Right lung (tissue), 10 donors: ENCODE measurements at places on chromosomes 11 and 22. TPM values are rescaled to one million over a fixed set of nuclear protein-coding genes. Genes with fewer than 3 reads are reported as not detected.

- no peak for DNase-seq
Measured at GRCh38 chr11:92295175-92296137, 70.8 kb downstream of the FAT3 start.

DNA sequence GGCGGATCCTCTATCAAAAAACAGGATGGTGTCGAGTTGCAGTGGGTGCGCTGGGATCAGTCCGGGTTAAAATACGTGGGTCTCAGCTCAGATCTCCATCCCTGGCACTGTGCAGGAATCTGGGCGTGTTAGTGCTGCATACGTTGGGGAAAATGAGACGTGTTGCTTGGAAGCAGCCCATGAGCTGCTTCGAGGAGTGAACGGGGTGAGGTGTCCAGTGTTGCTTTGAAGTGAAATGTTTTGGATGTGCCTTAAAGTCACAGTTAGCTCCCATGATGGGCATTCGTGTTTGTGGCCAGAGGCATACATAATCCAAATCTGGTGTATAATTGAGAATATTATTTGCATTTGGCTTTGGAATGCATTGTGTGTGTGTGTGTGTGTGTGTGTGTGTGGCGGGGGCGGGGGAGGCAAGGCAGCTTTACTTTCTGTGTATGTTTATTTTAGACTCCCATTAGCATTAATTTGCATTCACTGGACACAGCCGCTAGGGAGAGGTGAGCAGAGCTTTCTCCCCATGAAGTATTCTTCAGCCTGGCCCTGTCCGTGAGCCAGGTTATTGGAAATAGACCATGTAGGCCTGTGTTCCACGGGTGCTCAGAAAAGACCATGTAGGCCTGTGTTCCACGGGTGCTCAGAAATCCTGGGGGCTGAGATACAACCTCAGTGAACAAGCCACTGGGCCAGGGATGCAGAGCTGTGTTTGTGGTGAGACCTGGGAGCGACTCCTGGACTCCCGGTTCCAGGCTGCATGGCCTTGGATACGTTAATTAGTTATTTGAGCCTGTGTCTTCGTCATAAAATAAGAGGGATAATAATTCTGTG lies 134.6 kb downstream of the ST3GAL4 start:
- DNase-seq, result no peak

PNPLA3 gene
- polyA plus RNA-seq, result 0.49 TPM

DNA sequence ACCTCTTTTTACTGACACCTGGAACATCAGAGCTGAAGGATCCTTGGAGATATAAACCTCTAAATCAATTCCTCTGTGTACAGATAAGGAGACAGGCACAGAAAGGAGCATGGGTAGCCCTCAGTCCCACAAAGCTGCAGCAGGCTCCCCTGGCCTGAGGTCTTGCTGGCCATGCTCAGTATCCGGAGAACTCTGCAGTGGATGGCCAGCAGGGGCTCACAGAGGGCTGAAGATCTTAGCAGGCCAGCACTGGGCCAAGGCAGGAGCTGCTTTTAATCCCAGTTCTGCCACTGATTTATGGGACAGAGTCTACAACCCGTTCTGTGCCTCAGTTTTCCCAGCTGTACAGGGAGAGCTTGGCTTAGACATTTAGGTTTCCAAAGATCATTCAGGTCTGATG lies 52.6 kb upstream of the LRRC32 start:
- no peak for DNase-seq

TENM4 gene
- polyA plus RNA-seq, result 3.7 TPM

PAMR1 gene
- polyA plus RNA-seq, result 14.9 TPM

DNA sequence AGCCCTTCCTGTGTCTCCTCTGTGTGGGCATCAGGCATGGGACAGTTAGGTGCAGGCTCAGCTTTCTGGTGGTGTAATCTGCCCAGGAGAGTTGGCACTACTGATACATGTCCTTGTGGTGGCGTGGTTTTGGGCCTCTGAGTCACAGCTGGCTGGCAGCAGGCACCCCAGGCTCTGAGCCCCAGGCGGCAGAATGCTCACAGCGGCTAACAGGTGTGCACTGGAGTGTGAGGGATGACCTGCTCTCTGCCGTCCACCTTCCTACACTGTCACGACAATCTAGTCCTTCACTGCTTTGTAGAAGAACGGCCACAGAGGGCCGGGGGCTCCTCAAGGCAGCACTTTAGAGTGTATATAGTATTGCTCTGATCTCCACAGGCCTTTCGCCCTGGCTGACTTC lies 100.3 kb upstream of the PITPNB start:
- DNase-seq, result no peak

GRCh38 chr11:93196816-93197379 lies 893 bp downstream of the SLC36A4 start:
- no peak for DNase-seq

- DNase-seq, result no peak
Measured at GRCh38 chr11:93063086-93063485, 93.6 kb downstream of the MTNR1B start.
